ENCODE measurements at places on chromosomes 2 and 18. TPM values are rescaled to one million over a fixed set of nuclear protein-coding genes. Genes with fewer than 3 reads are reported as not detected.

DNA sequence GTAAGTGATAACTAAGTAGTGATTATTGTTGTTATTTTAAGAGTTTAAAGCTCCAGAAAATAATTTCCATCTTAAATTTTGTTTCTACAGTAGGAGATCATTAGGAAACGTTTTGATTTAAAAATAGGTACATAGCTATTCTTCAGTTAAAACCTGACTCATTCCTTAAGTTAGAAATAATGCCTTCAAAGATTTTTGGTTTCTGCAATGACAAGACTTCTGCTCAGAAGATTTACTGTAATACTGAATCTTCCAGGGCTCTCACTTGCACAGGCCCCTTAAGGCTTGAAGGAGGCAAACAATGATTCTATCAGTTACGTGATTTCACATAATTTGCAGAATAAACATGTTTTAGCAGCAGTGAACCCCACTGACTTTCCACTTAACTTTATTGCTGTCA is 333.7 kb downstream of the RAD51AP2 start:
- no peak for DNase-seq

The ZNF804A gene
- total RNA-seq = 0.41 TPM

DNA sequence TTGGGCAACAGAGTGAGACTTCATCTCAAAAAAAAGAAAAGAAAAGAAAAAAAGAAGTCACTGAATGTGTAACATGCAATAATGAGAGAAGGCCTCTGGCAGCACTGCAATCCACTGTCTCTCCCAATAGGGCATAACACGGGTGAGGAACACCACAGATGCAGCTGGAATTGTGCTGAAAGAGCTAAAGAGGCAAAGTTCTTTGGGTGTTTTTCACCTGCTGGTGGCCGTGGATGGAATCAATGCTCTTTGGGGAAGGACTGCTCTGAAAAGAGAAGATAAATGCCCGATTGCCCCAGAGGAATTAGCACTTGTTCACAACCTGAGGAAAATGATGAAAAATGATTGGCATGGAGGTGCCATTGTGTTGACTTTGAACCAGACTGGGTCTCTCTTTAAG is 31.0 kb upstream of the CYBRD1 start:
- DNase-seq = no peak

The C1GALT1C1L gene
- total RNA-seq = not detected

The CRYGC gene
- not detected for total RNA-seq

The IHH gene
- total RNA-seq = not detected

DNA sequence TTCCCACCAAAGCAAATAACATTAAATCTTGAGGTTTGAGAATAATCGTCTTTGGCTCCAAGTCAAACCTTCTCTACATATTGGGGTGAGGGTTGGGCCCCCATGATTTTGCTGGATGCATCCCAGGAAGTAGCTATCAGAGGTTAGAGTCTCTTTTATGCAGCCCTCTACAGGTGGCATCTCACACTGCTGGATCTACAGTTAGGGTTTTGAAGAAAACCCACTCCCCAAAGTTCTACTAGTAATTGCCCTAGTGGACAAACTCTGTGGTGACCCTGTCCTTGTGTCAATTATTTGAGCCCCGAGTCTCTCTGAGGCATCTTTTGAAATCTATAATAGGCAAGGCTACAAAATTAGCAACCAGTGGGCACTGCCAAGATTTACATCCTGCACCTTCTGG is 15.0 kb upstream of the REG1A start:
- DNase-seq = no peak

DNA sequence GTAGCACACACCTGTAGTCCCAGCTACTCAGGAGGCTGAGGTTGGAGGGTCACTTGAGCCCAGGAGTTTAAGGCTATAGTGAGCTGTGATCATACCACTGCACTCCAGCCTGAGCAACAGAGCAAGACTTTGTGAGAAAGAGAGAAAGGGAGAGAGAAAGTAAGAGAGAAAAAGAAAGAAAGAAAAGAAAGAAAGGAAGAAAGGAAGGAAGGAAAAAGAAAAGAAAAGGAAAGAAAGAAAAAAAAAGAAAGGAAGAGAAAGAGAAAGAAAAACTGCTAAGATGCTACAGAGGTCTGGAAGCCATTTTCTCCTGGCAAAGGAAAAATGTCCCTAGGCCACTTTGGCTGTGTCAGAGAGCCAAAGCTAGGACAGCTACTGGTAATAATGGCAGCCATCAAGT is 30.6 kb downstream of the DRC1 start:
- DNase-seq = no peak

DNA sequence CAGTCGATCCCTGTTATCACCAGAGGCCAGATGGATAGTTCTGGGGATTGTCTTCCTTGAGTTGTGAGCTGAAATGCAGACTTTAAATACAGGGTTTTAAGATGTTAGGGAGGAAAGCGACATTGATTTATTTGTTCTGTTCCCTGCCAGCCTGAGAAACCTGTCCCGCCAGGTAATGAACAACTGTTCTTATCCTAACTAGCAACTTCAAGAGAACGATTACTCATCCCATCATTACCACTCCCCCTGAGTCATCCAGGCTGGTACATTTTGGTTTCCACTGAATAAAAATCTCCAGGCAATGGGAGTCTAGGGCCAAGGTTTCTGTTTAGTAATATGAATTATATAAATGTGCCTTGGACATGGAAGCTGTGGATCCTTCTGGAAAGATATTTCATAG is 131.2 kb downstream of the LYPD6B start:
- DNase-seq = no peak

The TRABD2A gene
- 0.84 TPM for total RNA-seq

DNA sequence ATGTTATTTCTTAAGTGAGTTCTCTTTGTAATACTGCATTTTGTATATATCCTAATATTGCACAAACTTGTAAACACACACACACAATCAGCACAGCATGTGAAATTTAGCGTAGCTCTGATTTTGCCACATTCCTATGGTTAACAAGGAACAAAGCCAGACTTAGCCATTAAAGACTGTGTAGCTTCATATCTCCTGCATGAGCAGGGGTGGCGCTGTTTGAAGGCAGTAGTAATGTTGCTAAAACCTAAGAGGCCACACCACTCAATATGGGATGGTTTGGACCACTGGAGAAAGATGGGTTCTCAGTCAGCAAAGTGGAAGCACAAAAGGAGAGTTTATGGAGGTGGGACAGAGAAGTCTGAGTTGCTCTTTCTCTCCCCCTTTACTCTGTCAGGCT is 61.1 kb upstream of the RND3 start:
- DNase-seq = no peak

DNA sequence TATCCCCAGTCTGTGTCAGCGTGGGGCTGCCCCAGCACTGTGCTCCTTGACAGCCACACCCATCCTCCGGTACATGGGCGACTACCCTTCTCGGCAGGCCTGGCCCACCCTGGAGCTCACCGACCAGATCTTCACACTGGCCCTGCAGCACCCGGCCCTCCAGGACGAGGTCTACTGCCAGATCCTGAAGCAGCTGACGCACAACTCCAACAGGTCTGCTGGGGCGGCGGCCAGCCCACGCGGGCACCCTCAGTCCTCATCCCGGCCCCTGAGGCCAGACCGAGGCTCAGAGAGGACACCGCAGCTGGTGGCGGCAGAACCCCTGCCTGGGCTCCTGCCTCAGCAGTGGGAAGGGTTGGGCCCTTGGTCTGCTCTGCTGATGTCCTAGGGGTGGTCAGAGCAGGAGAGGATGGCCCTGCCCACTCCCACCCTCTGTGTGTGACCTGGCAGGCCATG is 14.4 kb upstream of the GPR17 start:
- DNase-seq = no peak

Measured in neural crest cell (in vitro differentiated cells).